Astrocyte (in vitro differentiated cells and primary cell): ENCODE measurements at places on chromosomes 2 and 18.

GRCh38 chr2:144143294-144144151, 376.4 kb downstream of the ZEB2 start:
- DNase-seq = no peak

- DNase-seq = no peak
Measured at GRCh38 chr18:70359071-70359470, 70.2 kb downstream of the SOCS6 start.

DNA sequence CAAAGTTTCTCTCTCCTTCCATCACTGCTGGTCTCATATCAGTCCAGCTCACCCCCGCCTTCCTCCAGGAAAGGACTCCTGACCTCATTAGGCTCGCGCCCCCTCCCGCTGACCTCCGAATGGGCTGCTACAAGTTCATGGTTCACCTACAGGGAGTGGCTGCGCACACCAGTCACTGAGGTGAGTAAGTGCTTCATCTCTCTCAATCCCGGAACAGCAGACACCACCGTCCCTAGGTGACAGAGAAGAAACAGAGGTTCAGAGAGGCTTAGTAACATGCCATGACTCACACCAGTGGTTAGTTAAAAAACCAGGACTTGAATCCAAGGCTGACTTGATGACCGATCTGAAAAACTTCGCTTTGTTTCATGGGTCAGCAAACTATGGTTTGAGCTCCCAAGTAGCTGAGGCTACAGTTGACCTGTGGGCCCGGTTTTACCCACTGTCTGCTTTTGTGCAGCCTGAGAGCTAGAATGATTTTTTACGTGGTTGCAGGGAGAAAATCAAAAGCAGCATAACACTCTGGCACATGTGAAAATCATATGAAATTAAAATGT, 42.0 kb downstream of the ZFP36L2 start:
- DNase-seq = peak; percentile 94

GRCh38 chr2:171315781-171316180, 118.0 kb downstream of the METTL8 start:
- DNase-seq = no peak

GRCh38 chr2:69177785-69178636, 165.0 kb downstream of the ANTXR1 start:
- DNase-seq = peak; percentile 84

GRCh38 chr18:8615397-8616027, 6.3 kb downstream of the RAB12 start:
- peak; percentile 95 for DNase-seq

GRCh38 chr2:102063487-102063911, 71.7 kb downstream of the IL1R2 start:
- peak; percentile 81 for DNase-seq

GRCh38 chr2:101111262-101111838, 39.8 kb downstream of the TBC1D8 start:
- no peak for DNase-seq

DNA sequence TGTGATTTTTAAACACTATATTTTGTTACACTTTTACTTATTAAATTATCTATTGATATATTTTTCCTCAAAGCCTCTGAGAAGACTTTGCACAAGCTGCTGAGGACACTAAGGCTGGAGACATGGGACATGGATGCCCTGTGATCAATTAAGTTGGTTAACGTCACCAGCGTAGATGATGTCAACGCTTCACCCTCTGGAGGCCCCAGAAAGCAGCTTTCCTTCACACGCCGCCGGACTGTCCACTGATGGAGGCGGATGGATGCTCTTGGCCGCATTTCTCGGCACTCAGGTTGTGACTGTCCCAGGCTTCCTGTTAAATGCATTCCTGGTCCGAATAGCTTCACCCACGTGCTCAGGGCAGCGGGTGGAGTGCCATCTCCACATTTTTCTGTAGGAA, 247.5 kb downstream of the VAPA start:
- DNase-seq = no peak

GRCh38 chr2:96868555-96869280, 1.2 kb downstream of the SEMA4C start:
- DNase-seq = peak; percentile 82

DNA sequence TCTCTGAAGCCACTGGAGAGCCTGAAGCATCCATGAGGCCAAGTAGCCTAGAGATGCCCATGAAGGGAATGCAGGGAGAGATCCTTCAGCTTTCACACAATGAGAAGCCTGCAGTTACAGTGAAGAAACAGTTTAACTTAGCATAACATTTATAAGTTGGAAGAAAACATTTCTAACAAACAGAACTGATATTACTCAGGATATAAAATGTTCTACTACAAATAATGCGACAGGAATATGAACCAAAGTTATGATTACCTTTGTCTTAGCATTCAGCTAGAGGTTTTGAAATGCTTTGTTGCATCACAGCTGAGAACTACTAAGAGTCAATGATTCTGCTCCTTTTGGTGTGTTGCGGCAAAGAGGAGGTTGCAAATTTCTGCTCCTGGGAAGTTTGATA, 6.9 kb upstream of the KYNU start:
- DNase-seq = no peak

GRCh38 chr18:70290482-70291294, 1.8 kb downstream of the SOCS6 start:
- DNase-seq = no peak

- DNase-seq = peak; percentile 51
Measured at GRCh38 chr2:212797484-212798205, 259.0 kb upstream of the ERBB4 start.

DNA sequence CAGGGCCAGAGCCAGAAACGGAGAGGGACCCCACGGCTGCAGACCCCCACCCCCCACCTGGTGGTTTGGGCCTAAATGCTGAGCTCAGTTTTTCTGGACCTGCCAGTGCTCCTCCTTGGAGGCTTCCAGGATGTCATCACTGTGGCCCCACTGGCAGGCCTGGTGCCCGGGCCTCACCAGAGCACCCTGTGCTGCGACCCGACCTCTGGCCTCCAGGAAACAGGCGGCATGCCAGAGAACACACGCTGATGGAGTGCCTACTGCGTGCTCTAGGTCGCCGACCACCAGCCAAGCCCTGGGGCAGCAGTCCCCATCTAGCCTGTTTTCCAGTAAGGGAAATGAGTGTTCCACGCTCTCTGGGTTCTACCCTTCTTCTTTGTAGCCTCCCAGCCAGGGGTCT, 33.8 kb downstream of the HS6ST1 start:
- no peak for DNase-seq

DNA sequence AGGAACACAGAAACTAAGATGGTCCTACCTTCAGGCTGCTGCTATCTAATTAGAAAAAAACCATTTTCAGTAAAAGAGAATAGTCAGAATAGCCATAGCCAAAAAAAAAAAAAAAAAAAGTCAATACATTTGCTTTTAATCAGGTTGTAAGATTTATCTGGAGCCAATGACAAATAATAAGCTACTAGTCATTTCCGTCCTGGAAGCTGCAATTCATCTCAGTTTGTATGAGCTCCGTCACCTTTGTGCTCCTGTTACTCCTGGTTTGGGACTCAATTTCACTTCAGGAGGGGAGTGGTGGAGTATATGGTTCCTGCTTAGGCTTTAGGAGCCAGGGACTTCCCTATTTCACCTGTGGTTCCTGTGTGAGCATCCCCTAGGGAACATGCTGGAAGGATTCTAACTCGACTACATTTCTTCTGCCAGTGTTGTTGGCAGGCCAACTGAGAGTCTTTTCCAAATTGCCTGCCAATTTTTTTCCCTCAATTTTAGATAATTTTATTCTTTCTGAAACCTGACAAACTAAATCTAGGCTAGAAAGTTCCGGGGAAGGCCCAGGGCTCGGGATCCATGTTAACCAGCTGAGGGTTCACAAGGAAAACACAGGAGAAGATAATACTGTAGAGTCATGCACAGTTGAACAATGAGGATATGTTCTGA, 481.8 kb downstream of the DLGAP1 start:
- no peak for DNase-seq

DNA sequence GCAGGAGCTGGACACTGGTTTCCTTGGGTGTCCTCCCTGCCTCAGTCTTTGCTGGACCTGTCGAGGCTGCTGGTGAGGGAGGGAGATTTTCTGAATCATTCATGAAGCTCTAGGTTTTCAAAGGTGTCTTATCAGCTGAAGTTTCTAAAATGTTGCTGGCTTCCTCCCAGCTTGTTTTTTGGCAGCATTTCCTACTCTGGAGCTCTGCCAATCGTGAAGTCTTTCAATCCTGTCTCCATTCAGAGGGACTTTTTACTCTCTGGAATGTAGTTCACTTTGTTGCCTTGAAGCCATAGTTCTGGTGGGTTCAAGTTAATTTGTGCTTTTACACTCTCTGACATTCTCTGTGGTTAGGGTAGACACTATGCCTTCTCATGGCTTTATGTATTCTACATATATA, 23.9 kb downstream of the SNTG2 start:
- no peak for DNase-seq

DNA sequence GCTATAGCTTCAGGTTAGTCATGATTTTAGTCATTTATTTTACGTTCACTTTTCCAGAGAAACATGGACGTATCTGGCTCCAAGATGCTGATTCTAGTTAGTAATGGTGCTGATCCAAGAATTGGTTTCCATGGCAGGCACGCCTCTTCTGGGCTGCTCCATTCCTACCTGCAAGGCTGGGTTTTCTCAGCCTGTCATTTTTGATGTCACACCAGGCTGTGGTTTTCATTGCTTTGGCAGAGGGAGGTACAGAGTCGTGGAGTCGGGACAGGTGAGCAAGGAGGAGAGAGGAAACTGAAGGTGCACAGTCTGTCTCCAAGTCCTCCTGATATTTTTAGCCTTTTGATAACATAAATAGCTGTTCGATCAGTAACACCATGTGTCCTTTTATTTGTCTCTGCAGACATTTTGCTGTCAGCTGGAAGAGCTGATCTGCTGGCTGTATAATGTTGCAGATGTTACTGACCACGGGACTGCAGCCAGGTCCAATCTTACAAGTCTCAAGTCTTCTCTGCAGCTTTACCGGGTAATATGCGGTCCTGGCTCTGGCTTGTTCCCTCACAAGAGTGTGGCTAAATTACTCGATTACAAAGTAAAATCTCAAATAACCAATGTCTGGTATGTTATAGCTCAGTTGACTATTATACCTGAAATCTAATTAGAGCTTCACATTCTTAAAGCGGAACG, 17.8 kb downstream of the CEP68 start:
- DNase-seq = no peak

- DNase-seq = peak; percentile 22
Measured at GRCh38 chr18:24231773-24232735, 93.2 kb downstream of the CABYR start.

GRCh38 chr2:71715951-71716696, 262.8 kb downstream of the DYSF start:
- DNase-seq = no peak

DNA sequence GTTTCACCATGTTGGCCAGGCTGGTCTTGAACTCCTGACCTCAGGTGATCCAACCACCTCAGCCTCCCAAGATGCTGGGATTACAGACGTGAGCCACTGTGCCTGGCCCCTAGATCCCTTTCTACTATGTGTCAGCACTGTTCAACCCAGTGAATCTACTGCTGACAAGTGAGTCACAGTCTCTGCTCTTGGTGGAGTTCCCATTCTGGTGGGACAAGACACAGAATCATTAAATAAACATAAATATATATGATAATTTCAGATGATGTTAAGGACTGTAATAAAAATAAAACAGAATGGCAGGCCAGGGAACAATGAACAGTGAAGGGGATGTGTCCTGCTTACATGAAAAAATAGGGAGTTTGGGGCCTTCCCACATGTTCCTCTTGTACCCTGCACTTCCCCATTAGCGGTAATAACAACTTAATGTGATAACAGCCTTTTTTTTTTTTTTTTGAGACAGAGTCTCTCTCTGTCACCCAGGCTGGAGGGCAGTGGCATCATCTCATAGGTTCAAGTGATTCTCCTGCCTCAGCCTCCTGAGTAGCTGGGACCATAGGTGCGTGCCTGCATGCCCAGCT, 112.2 kb downstream of the CPO start:
- no peak for DNase-seq

GRCh38 chr2:201909961-201910361, 103.6 kb downstream of the CDK15 start:
- peak; percentile 68 for DNase-seq

GRCh38 chr2:223554923-223555322, 47.2 kb downstream of the SCG2 start:
- DNase-seq = no peak

DNA sequence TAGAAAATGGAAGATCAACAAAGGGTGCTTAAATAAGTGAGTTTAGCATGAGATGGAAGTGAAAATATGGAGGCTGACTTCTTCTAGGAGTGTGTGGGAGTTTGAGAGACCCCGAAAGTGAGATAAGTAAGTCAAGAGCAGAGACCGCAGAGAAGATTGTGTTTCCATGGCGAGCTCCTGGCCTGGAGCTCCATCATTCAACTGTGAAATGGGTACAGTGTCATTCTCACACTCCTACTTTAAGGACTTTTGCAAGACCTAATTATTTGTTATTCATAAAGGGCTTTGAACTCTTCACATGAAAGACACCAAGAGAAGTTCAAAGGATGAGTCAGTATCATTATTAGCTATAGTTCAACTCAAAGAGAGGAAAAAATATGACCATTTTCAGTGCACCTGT, 134.2 kb upstream of the PIK3C3 start:
- no peak for DNase-seq

DNA sequence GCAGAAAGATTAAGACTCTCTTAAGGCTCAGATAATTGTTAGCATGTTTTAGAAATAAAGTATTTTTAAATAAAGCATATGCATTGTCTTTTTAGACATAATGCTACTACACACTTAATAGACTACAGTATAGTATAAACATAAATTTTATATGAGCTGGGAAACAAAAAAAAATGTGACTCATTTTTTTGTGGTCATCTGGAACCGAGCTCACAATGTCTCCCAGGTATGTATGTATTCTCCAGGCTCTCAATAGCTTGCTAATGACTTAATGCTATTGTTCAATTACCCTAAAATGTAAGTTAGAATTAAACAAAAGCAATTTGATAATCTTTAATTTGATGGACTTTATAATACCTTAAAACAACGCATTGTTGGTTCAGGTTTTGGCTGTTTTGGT, 167.2 kb downstream of the NUP35 start:
- DNase-seq = no peak

DNA sequence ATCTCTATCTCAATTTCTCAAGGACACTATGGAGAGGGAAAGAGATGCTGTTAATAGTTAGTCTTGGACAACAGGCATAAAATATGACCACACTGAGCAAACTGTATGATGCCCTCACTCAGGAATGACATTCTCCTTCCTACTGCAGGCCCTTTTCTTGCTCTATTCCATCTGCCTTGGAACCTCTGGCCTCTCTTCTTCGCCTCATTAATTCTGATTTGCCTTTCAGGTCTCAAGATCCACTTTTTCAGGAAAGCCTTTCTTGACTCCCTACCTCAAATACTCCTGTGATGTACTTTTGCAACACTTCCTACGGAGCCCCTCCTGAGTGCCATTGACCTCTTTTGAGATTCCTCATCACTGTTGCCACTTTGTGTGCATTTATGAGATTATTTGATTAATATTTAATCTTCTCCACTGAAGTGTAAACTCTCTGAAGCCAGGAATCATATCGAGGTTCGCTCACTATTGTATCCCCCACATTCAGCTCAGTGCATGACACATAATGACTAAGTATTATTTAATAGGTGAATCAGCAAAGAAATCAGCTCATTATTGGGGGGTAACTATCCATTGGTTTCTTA, 21.3 kb upstream of the SPP2 start:
- peak; percentile 71 for DNase-seq
